ENCODE measurements at places on chromosomes 5 and 9.

- DNase-seq: peak; percentile 81
These were observed at the start of the genes EIF4E1B and SNCB for GRCh38 chr5:176629853-176630680. TSS of gene EIF4E1B (plus strand) at chr5:176630675. CDS start at chr5:176642788, 12,113 bp downstream. TSS of gene SNCB (minus strand) at chr5:176630534. CDS start at chr5:176629654, 880 bp downstream.

DNA sequence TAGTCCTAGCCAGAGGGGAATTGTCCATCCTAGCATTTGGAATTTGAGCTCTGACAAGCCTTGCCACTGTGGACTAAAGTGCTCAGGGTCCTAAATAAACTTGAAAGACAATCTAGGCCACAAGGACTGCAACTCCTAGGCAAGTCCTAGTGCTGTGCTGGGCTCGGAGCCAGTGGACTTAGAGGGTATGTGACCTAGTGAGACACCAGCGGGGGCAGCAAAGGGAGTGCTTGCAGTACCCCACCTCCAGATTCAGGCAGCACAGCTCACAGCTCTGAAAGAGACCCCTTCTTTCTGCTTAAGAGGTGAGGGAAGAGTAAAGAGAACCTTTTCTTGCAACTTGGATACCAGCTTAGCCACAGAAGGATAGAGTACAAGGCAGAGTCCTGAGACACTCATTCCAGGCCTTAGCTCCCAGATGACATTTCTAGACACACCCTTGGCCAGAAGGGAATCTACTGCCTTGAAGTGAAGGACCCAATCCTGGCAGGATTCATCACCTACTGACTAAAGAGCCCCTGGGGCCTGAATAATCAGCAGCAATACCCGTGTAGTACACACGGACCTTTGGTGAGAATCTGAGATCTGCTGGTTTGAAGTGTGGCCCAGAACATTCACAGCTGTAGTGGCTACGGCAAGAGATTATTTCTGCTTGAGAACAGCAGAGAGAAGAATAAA is 164.6 kb downstream of the CCDC171 start:
- DNase-seq: no peak

DNA sequence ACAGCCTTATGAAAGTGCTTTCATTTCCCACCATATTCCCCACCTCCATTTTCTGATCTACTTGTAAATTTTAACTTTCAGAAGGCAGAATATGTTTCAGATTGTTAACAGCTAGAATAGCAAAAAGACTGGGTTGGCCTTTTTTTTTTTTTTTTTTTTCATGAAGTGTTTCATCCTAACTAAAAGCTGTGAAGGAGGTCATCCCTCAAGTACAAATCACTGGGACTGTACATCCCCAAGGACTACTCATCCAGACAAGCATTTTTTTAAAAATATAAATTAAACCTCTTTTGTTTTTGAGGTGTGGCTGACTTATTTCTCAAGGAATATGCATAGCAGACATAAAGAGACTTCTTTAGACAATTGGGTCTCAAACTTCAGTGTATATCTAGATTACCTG is 542.1 kb upstream of the TUSC1 start:
- no peak for DNase-seq

DNA sequence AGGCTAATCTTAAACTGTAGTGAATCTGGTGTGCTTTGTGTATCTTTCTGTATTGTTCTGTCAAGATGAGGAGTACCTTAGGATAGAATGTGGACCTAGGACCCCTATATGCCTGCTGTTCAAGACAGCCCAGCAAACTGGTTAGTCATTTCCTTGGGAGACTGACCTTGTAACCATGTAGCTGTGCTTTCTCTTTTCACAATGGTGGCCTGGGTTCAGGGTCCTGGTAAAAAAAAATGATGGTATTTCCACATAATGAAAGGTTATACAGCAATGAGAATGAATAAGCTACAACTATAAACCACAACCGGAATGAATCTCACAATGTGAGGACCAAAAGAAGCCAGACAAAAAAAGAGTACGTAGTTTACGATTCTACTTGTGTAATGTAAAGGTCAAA is 36.4 kb upstream of the F2RL1 start:
- DNase-seq: no peak

DNA sequence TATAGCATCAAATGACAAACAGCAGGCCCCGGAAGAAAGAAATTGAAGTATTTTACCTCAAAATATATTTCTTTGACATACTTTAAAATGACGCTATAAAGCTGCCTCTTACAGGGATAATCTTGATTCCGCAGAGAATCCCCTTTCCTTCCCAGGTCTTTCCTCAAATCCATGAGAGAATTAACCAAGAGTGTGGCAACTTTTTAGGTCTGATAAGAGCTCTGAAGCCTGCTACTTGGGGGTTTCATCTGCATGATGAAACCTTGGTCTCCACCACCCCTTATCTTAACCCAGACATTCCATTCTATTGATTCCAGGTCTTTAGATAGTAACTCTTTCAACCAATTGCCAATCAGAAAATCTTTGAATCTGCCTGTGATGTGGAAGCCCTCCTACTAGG is 173.8 kb downstream of the CEMIP2 start:
- no peak for DNase-seq

DNA sequence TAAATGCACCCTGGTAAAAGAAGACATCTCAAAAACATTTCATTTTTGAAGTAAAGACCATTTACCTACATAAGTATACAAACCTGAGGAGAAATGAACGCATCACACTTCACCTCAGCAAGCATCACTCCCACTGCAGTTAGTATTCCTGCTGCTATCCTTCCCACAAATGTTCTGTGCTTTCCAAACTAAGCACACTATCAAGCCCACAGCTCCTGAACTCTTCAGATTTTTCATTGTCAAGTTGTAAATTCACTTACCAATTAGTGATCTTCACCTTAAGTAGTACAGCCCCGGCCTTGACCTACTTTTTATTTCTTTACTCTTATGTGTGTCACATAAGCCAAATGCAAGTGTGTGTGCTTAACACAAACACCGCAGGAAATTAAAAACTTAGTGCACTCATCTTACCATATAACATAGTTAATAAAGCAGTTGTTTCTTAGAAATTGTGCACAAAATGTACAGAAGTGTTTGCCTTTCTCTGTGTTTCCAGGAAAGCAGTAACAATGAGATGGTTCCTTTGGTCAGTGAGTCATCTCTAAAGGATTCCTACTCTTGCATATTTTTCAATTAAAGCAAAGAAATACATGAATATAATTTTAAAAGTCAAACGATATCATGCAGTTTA is 169.4 kb downstream of the APBA1 start:
- DNase-seq: no peak

GRCh38 chr9:85527331-85528020 is 214.3 kb downstream of the AGTPBP1 start:
- peak; percentile 22 for DNase-seq

- no peak for DNase-seq
These were observed 97.8 kb upstream of the SLC44A1 start for GRCh38 chr9:105146677-105147076.

DNA sequence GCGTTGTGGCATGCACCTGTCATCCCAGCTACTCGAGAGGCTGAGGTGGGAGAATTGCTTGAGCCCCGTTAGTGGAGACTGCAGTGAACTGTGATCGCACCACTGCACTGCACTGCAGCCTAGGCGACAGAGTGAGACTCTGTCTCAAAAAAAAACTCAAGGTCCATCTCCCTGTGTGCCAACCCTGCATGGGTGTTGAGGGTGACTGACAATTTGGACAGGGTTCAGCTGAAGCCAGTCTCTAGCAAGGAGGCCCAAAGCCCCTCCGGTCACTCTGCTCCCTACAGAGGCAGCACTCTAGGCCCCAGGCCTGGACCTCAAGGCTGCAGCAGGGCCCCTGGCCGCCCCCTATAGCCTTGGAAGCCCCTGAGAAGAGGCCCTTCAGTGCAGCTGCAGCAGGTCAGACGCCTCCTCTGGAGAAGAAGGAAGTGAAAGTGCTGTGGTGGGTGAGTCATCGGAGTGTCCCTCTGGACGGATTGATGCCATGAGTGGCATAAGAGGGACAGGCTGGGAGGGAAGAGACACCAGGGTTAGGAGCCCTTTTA is 39.2 kb upstream of the NEK6 start:
- no peak for DNase-seq

DNA sequence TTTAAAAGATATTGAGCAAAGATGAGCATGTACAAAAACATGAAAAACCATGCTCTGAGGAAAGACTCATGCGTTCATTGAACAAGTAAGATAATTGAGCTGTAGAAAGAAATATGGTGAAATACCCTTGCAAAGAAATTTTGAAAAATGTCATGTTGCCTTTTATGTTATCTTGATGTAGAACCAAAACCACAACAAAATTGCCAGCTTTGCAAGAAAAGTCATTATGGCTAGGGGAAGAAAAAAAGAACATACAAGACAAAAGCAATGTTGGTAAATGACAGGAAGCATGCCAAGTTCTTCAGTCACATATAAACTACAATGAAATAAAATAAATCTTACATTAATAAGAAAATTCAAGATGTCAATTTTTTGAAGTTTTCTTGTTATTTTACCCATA is 368.0 kb downstream of the IRX1 start:
- no peak for DNase-seq

- no peak for DNase-seq
These were observed 67.9 kb downstream of the ADAMTS6 start for GRCh38 chr5:65413822-65414221.

- DNase-seq: peak; percentile 89
These were observed 23.8 kb downstream of the KLF4 start for GRCh38 chr9:107465467-107466451.

DNA sequence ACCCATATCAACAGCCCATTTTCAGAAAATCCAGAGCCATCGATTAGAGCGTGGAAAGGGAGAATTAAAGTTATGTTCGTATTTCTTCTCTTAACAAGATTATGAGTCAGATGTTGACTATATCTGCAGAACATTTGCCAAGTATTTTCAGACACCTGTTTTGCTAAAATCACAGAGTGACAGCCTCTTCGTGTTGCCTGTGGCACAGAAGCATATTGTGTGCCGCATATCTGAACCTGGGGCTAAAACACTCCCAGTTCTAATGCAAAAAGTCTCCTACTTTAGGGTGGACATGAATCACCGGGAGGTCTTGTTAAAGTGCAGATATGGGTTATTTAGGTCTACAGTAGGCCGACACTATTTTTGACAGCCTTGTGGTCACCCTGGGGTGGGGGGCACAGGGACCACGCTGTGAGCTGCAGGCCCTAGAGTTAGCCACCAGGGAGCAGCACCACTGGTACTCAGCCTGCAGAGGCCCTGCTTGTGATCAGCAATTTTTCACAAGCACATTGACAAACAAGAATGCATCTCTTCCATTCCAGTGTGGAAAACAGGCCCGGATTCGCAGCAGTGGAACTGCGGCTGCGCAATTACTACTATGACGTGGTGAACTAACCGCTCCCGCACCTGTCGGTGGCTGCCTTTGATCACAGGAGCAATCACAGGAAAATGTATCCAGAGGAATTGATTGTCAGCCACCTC is 93.5 kb downstream of the SYK start:
- no peak for DNase-seq

DNA sequence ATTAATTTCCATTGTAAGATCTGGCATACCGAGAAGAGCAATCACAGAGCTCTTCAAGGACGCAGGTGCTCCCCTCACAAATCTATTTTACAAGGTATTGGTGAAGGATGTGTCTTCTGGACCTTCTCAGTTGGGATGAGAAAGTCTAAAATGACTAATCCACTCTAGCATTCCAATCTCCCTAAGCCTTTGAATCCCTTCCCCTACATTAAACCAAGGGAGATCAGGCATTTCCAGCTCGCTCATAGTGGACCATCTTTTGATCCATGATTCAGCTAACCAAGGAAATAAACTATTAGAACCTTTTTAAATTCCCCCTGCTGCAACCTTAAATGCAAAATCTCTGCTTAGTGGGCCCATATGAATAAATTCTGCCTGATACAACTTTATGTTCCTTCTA is 95.9 kb upstream of the FBN2 start:
- DNase-seq: no peak

DNA sequence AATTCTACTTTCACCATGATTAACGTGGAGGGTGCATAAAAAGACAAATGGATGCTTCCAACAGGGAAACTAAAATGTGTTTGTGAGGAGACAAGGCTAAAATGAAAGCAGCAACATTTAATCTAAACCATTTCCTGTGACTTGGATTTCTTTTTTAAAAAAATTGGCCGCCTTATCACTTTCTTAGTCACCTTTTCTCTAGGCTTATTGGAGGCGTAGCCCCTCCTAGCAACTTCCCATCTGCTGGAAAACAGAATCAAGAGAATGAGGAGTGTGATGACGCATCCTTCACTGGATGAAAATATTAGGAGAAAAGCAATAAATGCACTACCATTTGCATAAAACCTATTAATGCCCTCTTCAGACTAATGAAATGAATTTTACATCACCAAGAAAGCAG is 791 bp upstream of the GPR150 start:
- DNase-seq: no peak

DNA sequence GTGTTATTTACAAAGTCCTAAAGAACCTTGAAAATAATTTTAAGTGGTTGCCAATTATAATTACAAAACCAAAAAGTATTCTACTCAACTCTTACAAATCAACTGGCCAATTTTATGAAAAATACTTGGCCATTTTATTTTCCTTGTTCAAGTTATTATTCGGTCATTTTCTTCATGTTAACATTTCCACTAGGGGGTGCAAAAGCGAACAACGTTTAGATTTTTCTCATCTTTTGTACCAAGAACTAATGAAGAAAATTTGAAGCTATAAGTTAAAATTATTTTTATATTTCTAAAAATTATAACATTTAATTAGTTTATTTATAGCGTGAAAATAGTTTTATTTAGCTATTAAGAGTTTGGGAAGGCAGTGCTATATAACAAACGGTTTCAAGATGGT is 1453.3 kb downstream of the MAT2B start:
- DNase-seq: no peak

DNA sequence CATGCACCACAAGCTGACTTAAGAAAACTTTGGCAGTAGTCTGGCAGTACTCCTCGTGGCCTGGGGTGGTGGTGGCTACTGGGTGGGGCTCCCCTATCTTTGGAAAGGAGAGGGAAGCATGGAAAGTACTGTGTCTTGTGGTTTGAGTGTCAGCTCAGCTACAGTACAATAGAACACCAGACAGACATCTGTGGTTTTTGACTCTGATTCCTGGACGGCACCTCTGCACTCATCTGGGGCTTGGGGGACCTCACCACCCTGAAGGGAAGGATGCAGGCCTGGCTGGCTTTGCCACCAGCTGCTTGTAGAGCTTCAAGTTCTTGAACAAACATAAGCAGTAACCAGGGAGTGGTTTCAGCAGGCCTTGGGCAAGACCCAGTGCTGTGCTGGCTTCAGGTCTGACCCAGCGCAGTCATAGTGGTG is 40.6 kb downstream of the TNFSF8 start:
- DNase-seq: no peak

GRCh38 chr5:96114736-96115135 is 153.1 kb upstream of the ELL2 start:
- no peak for DNase-seq

DNA sequence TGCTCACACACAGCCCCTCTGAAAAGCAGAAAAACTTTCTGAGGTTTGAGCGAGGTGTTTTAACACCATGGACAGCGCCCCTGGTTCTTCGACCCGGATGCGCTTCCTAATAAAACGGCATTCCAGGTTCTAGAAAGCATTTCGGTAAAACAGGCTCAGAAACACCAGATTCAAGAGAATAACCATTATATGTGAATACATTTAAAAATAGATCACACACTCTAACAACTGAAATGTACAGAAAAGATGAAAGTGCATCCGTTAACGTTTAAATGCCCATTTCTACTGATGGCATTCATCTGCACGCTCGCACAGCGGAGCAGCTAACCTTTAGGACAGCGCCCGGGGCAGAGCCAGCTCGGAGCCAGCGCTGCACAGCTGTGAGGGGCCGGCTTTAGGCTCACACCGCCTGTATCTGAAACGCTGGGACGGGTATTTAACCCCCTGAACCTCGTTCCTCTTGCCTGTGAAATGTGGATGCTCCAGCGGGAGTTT is 26.3 kb upstream of the TENT4A start:
- peak; percentile 71 for DNase-seq

Data from retina (tissue), 1 donor.